H1 (cell line): ENCODE measurements at places on chromosomes 16 and 17. TPM values are rescaled to one million over a fixed set of nuclear protein-coding genes. Genes with fewer than 3 reads are reported as not detected.

CLEC18B gene
- polyA plus RNA-seq = 0.11 and 0.24 TPM in 2 replicates

PPM1E gene
- 3.3 and 5.0 TPM in 2 replicates for polyA plus RNA-seq

FLII gene
- polyA plus RNA-seq = 549 and 674 TPM in 2 replicates

SP6 gene
- 1.2 and 1.5 TPM in 2 replicates for polyA plus RNA-seq

MNT gene
- polyA plus RNA-seq = 5.0 and 9.0 TPM in 2 replicates

MAPT gene
- polyA plus RNA-seq = 0.54 and 1.0 TPM in 2 replicates

DNAAF8 gene
- polyA plus RNA-seq = 0.39 and 0.58 TPM in 2 replicates

NAT9 gene
- polyA plus RNA-seq = 32.3 and 42.4 TPM in 2 replicates

DYNLRB2 gene
- not detected in 2 replicates for polyA plus RNA-seq

B9D1 gene
- polyA plus RNA-seq = 65.7 and 74.8 TPM in 2 replicates

SPATA22 gene
- polyA plus RNA-seq = 0.06 TPM in 1 of 2 replicates, not detected in the other

CCDC92B gene
- polyA plus RNA-seq = 5.5 and 9.0 TPM in 2 replicates

DPEP1 gene
- 2.8 and 3.9 TPM in 2 replicates for polyA plus RNA-seq

BTBD17 gene
- 14.8 and 17.0 TPM in 2 replicates for polyA plus RNA-seq

FA2H gene
- polyA plus RNA-seq = 2.5 and 3.0 TPM in 2 replicates

KRT28 gene
- polyA plus RNA-seq = not detected in 2 replicates

GCGR gene
- 0.44 and 0.60 TPM in 2 replicates for polyA plus RNA-seq

SOX9 gene
- polyA plus RNA-seq = 1.9 and 3.3 TPM in 2 replicates

RND2 gene
- 61.4 and 76.2 TPM in 2 replicates for polyA plus RNA-seq

MT1A gene
- not detected in 2 replicates for polyA plus RNA-seq
